NCI-H2171 (cell line): ENCODE measurements at places on chromosomes 3 and 15.
A peak's percentile ranks its signal among the peaks of the same experiment; 100 is the strongest.

DNA sequence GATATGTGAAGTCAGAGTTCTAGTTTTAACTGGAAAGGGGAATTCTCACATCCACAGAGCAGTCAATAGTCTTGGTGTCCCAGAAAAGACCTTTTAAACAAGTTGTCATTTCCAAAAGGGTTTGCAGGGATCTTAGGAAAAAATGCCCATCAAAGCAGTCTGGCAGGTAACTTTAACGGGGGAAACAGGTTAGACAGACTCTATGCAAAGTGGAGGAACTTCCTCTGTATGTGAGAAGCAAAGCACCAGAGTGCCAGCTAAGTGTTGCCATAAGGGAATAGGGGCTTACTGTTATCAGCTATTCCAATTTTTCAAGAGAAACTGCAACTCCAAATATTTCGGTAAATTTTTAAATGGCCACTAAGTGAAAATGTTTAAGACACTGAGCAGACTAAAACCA, 307.9 kb upstream of the MDFIC2 start:
- DNase-seq = no peak

DNA sequence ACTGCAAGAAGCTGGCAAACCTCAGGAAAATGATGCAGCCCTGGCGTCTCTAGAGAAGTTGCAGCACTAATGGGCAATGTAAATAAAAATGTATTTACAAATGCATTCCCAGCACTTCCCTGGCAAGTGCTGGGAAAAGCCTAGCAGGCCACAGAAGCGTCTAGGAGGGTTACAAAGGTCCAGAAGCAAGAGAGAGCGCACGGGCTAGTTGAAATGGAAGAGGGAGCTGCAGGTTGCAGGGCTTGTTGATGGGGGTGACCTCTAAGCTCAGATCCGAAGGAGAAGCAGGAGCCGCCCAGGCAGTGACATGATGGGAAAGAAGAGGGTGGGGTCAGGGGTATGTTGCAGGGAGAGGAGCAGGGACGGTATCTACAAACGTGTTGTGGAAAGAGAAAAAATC, 2.7 kb upstream of the KNL1 start:
- DNase-seq = no peak

GRCh38 chr3:31550452-31551251, 17.9 kb downstream of the STT3B start:
- DNase-seq = no peak

GRCh38 chr3:6518709-6519345, 342.1 kb upstream of the GRM7 start:
- no peak for DNase-seq

DNA sequence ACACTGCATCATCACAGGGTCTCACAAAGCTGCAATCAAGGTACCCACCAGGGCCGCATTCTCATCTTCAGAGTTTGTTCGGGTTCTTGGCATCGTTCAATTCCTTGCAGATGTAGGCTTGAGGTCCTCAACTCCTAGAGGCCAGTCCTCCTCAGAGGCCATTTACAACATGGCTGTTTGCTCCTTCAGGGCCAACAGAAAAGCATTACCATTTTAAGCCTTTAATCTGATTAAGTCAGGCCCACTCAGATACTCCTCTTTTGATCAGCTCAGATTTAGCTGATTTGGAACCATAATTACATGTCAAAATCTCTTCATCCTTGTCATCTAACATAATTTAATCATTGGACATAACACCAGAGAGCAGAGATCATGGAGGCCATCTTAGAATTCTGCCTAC, 55.4 kb downstream of the BFSP2 start:
- no peak for DNase-seq

GRCh38 chr3:123348471-123349200, 100.3 kb downstream of the ADCY5 start:
- DNase-seq = no peak

DNA sequence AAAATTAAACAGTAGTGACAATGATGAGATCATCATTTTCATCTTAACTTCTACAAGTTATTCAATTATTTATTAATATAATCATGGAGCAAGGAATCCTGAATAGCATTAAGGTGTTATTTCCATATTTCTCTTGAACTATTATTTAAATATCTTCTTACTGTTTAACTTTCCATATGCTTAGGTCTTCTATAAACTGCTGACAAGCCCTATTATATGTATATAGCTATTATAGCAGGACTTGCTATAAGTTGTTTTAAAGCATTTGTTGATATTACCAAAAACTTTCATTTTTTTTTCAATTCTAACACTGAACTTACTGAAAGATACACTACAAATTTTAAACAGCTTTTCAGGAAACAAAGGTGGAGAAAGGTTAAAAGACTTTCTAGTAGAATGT, 76.7 kb downstream of the PLD1 start:
- no peak for DNase-seq

DNA sequence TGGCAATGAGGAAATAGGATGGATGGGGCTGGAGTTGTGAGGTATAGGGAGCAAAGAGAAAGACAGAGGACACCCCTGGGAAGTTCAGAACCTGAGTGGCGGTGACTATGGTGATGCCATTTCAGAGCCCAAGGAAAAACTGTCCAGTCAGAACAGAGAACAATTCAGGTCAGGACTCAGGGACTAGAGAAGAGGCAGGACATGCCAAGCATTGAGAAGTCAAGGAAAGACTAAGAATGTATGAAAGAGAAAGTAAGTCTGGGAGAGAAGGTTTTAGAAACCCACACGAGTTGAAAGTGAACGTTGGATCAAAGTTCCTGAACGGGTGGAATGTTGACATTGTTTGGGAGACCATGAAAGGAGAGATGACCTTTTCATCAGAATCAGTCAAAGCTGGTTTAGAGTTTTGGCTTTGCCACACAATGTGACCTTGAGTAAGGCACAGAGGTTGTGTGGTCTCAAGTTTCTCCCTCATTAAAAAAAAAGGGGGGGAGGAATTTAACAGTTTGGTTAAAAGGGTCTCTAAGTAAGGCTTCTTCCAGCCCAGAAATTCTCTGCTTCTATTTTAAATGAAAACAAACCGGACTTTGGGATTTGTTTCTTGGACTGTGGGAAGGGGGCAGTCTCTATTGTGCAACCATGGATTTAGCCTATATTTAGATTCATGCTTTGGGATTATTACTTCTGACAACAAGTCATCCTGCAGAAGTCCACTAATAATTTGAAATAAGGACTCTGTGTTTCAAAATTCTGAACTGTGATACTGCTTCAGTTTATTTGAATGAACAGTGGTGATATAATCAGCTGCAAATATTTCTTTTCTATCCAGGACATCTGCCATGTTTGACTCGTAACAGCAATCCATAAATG, 315.9 kb upstream of the TBL1XR1 start:
- DNase-seq = no peak

DNA sequence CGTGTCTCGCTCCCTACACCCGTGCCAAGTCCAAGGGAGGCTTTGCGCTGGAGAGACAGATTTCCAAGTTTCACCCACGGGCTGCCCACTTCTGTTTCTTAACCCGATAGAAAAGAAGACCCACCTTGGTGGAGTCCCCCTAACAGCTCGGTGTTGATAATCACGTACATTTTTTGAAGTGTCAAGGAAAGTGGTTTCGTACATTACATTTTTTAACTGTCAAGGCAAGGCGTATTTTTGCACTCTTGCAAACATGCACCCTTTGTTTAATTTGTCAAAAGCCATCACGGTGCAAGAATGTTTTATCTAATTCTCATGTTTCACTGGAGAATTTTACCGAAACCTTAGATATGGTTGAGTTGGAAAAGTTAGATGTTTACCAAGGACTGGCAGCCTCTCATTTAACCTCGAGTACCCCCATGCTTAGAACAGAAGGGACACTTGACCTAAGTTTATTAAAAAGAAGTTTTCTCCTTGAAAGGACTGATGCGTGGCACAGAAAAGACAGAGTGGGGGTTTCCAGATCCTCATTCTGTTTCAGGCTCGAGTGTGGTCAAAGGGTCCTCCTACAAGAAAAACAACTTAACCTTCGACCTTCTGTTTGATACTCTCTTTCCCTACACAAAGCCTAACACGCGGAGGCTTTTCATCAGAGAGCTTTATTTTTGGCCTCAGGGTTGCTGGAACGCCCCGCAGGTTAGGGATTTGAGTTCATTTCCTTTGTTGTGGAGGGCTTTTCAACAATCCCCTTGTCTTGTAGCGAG, 882 bp downstream of the GXYLT2 start:
- DNase-seq = no peak

GRCh38 chr3:16866571-16866970, 18.2 kb upstream of the PLCL2 start:
- DNase-seq = no peak

DNA sequence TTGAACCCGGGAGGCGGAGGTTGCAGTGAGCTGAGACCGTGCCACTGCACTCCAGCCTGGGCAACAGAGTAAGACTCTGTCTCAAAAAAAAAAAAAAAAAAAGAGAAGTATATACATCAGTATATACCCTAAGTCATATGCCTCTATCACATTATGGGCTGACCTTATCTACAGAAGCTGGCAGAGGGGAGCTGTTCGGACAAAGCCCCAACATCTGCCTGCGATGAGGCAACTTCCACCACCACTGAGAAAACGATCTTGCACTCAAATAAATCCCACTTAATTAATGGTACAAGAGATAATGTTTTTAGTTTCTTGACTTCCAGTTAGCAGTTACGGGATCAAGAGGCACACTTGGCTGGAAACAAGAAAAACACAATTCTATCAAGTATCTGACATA, 2.2 kb downstream of the GLT8D1 start:
- no peak for DNase-seq

- DNase-seq = no peak
Measured at GRCh38 chr15:25173241-25174028, 218.6 kb downstream of the SNRPN start.

DNA sequence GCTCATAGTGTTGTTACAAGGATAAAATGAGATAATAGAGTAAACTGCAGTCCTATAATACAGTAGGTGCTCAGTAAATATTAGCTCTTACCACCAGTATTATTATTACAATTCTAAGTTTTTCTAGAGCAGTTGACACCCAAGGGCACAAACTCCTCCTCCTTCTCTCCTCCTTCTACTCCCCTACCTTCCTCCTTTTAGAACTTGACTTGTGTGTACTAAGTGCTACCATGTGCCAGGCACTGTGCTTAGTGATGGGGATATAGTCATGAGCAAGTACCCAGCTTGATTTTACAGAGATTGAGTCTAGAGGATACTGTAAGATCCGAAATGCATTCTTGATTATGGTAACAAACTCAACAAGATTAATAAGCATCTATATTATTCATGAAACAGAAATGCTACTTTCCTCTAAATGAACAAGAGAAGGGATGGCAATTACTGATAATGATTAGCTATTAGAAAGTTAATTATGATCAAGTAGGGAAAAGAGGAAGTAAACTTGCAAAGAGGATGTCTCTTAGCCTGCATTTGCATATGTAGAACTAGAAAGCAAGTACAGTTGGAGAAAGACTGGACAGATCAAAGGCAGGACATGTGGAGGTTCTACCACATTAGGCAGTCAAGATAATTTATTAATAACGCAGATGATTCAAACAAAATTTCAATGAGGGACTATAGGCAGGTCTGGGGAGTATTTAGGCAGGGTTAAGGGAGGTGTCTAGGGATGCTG, 72.3 kb downstream of the CLDN11 start:
- no peak for DNase-seq

DNA sequence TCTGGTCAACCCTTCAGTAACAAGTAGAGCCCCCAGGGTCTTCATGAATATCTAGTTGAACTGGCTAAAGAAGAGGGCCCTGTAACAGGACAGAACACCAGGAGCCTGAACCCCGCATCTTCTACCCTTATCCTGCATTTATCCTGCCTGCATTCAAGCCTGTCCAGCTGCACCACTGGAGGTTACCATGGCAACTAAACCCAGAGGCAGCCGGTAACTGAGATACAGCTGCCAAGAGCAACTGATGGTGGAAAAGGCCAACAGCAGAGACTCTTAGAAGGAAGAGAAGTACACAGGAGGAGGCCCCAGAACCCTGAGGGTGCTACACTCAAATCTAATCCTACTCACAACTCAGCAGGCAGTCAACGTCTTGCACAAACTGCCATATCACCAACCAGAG, 3.7 kb upstream of the PRKAR2A start:
- no peak for DNase-seq

DNA sequence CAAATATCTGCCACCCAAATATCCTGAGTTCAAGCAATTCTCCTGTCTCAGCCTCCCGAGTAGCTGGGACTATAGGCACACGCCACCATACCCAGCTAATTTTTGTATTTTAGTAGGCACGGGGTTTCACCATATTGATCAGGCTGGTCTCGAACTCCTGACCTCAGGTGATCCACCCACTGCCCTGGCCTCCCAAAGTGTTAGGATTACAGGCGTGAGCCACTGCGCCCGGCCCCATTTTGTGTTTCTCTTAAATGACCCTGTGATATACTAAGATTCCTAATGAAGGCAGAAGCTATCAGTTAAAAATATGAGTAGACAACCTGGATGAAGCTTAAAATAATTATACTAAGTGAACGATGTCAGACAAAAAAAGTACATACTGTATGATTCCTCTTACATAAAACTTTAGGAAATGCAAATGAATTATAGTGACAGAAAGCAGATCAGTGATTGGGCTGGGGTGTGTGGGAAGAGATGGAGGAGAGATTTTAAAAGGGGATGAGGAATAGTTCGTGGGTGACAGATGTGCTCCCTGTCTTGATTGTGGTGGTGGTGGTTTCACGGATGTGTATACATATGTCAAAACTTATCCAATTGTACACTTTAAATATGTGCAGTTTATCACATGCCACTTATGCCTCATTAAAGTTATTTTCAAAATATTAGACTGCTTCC, 3.8 kb upstream of the KLHL40 start:
- DNase-seq = no peak

GRCh38 chr15:39442898-39443297, 138.0 kb upstream of the THBS1 start:
- no peak for DNase-seq

GRCh38 chr15:101446518-101447167, 42.9 kb downstream of the PCSK6 start:
- no peak for DNase-seq

- no peak for DNase-seq
Measured at GRCh38 chr3:23100106-23100505, 103.0 kb upstream of the UBE2E2 start.

DNA sequence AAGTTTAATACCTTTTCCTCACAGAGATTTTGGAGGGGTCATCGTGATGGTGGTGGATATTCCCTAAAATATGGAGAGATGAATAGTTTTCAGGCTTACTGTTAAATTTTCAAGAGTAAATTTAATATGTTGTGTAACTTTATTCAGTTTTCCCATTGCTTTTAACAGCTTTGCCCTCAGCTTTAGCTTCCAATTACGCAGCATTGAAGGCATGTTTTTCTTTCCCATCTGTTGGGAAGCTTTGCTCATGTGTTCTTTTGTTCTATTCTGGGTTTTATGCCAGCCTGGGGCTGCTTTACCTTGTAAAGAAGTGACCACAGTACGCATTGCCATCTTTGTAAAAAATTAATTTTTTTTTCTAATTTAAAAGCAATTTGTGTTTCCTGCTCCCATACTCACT, 151.5 kb downstream of the B3GALNT1 start:
- peak; percentile 3 for DNase-seq

GRCh38 chr3:41202834-41203345, 3.6 kb downstream of the CTNNB1 start:
- no peak for DNase-seq

GRCh38 chr3:48567090-48567489, 3.5 kb upstream of the UCN2 start:
- no peak for DNase-seq

- DNase-seq = no peak
Measured at GRCh38 chr15:59237924-59238331, 31.3 kb downstream of the LDHAL6B start.
